HuH-7 (cell line): ENCODE measurements at places on chromosomes 12 and 14.

DNA sequence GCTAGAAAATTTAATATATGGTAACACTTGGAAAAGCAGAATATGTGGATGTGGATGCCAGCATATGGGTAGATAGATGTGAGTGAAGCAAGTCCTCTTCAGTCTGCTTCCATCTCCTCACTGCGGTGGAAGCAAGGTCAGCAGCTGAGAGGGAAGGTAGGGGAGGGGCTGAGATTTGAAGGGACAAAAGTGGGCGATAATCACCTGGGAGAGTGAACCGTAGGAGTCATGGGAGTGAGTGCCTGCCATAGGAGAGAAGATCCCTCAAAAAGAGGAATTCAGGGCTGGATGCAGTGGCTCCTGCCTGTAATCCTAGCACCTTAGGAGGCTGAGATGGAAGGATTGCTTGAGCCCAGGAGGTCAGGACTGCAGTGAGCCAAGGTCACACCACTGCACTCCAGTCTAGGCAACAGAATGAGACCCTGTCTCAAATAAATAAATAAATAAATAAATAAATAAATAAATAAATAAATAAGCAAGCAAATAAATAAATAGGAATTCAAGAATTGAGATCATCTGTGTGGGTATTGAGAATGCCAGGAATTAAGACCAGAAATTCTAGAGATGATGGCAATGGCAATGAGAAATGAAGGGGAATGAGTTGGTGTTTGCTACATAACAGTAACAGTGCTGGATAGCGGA, 123.4 kb downstream of the BICD1 start:
- no peak for DNase-seq

- no peak for DNase-seq
These were observed 20.4 kb downstream of the DLK1 start for GRCh38 chr14:100747021-100747586.

GRCh38 chr14:93231129-93231979, 24.3 kb downstream of the UBR7 start:
- DNase-seq: no peak

DNA sequence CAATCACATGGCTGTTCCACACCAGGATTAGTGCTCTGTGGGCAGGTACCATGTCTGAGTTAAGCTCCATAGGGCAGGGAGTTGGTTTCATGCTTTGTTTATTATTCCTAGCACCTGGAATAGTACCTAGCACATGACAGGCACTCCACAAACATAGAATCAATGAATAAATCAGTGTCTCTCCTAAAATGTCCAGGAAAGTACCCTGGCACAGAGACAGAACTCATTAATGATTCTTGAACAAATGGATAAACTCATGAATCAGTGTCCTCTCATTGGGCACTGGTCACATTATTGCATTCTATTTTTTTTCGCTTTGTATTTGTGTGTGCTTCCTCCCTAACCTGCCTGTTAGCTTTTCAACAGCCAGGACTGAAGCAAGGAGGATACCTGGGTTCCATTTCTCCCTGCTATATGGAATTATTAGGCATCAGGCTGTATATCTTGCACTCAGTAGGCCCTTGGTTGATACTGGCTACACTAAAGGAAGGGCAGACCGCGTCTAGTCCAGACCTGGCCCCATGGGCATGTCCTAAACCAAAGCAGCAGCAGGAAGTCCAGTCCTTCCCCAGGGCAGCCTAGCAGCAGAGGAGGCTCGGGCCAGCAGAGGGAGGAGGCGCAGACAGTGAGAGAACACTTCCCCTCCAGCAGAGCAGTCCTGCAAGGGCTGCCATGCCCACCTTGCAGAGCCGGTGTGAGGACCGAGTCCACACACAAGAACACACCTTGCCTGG, 18.4 kb downstream of the HDAC7 start:
- no peak for DNase-seq

DNA sequence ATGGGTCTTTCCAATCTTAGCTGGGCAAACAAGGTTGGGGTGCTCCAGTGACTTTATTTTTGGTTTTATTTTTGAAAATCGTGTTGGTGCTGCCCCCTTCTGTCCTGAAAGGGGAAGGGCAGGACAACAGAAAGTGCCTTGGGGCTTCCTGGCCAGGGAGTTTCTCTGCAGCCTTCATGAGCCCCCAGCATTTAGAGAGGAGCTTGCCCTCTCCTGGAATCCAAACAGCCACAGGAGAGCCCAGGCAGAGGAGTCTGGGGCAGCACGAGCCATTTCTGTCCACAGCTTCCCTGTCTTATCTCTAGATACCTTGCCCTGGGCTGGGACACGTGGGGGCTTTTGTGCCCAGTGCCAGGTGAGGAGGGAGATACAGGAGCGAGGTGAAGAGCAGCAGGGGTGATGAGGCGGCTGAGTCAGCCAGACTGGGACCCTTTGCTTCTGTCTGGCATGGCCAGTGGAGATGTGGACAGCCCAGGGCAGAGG, 4.4 kb upstream of the C1RL start:
- no peak for DNase-seq
